Astrocyte (in vitro differentiated cells and primary cell): ENCODE measurements at places on chromosomes 2 and 18.

DNA sequence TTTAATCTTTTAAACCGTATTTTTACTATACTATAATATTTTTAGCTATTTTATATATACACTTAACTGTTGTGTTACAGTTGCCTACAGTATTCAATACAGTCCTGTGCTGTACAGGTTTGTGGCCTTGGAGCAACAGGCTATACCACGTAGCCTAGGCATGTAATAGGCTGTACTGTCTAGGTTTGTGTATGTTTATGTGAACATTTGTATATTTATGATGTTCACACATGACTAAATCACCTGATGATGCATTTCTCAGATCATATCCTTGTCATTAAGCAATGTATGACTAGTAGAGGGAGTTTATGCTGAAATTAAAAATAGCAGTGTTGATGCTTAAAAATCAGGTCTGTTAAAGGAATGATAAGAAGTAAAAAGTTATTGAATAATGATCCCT, 92.3 kb upstream of the RANBP2 start:
- DNase-seq = no peak

DNA sequence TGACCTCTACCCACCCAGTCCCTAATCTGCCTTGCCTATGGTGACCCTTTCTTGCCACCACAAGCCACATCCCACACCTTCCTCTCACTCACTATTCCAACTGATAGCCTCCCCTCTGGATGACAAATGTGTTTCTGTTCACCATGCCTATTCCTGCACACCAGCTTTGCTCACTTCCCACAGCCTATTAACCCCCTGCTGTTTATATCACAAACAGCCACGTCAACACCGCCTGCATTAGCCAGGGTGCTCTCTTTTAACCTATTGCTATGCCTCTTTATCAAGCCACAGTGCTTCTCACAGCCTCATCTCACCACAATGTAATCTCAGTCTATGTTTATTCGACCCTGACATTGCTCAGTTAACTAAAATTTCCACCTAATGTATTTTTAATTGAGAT, 271.8 kb downstream of the SUCLG1 start:
- DNase-seq = no peak

DNA sequence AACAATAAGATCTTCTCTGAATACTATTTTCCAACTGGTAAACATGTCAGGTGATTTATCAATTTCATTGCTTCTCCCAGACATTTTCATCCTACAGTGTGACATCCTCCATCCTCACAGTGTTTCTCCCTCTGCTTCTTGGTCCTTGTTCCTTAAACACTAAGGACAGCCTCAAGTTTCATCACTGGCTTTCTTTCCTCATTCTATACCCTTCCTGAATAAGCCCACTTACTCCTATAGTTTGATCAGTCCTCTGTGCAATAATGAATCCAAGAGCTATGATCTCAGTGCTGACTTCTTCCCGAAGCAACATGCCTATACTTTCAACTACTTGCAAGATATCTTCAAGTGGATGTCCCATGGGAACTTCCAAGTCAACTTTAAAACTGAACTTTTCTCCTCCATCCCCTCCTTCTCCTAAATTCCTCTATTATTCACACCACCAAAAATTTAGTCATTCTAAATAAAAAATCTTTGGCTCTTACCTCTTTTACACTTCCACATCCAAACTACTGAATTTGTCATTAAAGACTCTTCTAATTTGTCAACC, 87.6 kb downstream of the FAM228A start:
- DNase-seq = no peak

GRCh38 chr2:69578198-69578540, 65.4 kb downstream of the AAK1 start:
- no peak for DNase-seq

- no peak for DNase-seq
These were observed 245.6 kb upstream of the CDH2 start for GRCh38 chr18:28422577-28422976.

DNA sequence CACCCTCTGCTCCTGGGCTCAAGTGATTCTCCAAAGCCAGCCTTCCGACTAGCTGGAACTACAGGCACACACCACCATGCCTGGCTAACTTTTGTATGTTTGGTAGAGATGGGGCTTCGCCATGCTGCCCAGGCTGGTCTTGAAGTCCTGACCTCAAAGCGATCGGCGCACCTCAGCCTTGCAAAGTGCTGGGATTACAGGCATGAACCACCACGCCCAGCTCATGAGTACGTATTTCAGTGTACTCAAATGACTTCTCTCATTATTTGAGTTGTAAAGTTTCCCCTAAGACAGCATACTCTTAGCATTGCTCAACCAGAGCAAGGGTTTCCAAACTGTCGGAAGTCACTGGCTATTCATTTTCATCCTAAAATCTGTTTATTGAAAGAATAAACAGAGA, 40.3 kb downstream of the IMPA2 start:
- DNase-seq = no peak

- DNase-seq = no peak
These were observed 281.5 kb upstream of the EPAS1 start for GRCh38 chr2:46015671-46016070.

DNA sequence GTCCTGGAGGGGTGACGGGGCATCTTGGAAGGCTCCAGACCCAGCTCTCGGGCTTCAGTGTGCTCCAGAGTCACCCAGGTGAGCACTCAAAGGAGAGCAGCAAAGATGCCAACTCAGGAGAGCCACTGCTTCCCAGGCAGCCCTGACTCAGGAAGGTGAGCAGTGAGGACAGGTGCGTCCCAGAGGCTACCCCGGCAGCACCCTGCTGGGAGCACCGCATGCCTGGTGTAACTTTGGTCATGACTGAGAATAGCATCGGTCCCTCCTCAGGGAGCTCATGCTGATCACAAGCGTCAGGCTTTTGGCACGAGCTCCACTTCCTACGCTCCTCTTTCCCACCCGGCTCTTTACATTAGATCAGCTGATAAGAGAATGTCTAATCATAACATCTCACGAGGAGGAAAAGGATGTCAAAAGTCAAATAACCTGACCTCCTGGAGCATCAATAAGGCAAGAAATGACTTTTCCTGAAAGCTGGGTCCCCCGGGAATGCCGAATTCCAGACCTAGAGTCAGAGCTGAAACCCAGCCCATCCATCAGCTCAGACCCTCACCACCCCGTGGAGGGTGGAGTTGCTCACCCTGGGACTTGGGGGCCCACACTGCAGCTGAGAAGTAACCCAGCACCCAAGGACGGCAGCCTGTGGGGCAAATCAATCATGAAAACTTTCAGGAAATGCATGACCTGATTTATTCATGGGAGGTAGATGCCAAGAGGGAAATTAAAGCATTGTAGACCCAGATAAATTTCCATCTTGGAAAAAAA, 248.8 kb downstream of the ACKR3 start:
- no peak for DNase-seq

DNA sequence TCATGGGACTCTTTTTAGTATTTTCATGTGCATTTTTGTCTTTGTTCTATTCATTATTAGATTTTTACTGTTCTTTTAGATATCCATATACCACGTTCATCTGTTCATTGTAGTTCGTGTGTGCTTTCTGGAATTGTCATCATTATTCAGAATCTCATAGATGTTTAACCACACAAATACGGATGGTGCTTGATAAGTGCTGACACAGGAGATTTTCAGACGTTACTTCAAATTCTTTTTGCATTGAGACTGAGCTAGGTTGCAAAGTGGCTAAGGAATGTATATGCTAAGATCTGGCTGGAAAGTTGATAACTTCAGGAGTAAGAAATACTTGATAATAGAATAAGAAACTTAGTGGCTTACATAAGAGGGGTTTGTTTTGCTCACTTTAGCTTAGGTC, 153.6 kb downstream of the CTNNA2 start:
- DNase-seq = no peak

GRCh38 chr2:171789956-171790355, 102.7 kb downstream of the DYNC1I2 start:
- DNase-seq = no peak

GRCh38 chr2:63122921-63123320, 72.3 kb downstream of the OTX1 start:
- DNase-seq = no peak

DNA sequence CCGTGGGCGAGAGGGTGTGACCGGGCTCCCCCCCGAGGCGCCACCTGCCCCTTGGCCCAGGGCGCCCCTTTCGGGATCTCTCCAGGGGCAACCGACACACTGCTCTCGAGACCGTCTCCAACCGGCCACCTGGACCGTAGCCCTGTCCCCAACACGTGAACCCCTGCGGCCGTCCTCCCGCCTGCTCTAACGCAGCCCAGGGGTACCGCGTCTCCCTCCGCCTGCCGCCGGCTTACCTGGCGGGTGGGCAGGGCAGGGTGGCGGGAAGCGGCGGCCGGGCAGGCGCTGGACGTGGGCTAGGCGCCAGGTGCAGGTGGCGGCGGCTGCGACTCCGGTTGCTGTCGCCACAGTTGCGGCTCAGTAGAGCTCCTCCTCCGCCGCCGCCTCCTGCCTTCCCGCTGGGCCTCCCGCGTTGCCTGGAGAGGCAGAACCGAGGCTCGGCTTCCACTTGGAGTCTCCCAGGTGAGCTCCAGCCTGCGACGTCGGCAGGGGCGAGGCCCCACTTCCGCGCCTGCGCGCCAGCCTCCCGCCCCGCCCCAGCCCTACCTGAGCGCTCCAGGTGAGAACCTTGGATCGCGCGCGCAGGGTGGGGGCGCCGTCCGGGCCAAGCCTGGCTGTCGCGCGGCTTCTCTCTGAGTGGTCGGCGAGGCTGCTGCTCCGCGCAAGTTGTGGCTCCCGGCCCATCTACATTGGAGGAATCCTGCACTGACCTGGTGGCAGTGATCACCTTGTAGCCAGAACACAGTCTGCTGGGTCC, at the start of gene GALNT3:
Gene GALNT3 (minus strand): TSS at position 469 of the 757 bp plus-strand sequence. CDS start 23,547 bp downstream, outside the sequence.
- DNase-seq = no peak

- no peak for DNase-seq
These were observed 339.8 kb upstream of the EPHA4 start for GRCh38 chr2:221911890-221912289.

GRCh38 chr2:95053543-95053942, 28.0 kb downstream of the MAL start:
- DNase-seq = no peak

GRCh38 chr2:6934758-6935651, 17.8 kb downstream of the RNF144A start:
- DNase-seq = no peak
